ENCODE measurements at places on chromosomes 6 and 20.

GRCh38 chr20:45014671-45015415, 48.5 kb downstream of the STK4 start:
- DNase-seq = no peak

DNA sequence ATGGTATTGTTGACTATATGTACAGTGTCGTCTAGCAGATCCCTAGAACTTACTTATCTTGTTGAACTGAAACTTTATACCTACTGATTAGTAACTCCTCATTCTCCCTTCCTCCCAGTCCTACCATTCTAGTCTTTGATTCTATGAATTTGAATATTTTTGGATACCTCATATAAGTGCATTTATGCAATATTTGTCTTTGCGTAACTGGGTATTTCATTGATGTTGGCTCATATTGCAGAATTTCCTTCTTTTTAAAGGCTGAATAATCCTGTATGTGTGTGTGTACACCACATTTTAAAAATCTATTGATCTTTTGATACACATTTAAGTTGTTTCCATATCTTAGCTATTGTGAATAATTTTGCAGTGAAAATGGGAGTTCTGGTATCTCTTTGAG, 119.9 kb downstream of the SOX4 start:
- no peak for DNase-seq

DNA sequence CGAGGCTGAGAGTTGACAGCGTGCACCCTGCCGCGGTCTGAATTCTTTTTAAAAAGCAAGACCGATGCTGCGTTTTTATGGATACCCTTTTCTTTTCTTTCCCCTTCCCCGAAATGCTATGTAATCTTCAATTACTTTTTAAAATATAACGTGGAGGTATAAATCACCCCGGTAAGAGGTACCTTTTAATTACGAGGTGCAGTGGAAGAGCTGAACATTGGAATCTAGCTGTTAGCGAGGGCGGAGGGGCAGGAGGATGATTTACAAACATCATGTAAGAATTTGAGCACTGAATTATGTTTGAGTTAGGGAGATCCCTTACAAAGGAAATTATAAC, 1.2 kb downstream of the EYA2 start:
- no peak for DNase-seq

- no peak for DNase-seq
Observed at GRCh38 chr6:72720464-72720863, 98.6 kb downstream of the KCNQ5 start.

DNA sequence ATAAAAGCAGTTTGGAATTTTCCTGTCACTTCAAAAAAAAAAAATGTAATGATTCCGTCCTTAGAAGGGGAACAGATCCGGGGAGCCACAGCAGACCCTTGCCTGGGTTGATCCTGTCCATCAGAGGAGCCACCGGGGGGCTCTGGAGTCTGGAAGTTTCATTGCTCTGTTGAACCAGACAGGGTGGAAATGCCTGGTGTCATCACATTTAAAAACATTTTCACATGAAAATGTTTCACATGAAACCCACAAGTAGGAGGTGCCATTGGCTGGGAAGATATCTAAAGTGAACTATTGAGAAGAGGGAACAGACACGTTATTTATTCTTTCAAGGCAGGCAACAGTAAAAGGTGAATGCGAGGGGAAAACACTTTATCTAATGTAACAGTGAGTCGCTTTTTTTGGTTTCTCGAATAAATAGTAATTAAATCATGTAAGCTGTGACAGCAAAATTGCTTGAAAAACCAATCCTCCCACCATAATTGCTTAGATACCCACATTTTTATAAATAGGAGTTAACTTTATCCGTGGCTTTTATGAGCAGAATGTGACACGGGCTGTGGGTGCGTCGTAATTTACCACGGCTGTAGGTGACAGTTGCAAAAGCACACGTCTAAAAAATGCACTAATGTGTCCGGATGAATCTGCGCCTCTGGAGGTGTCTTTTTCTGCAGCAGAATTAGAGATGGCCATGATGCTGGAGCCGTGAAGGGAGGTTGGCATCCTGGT, 323.4 kb downstream of the TAF4 start:
- DNase-seq = no peak

All from activated CD4-positive, alpha-beta T cell treated with anti-CD3 and anti-CD28 coated beads, Interleukin-2, amount 50 U/mL, for 48 hours (primary cell).